ENCODE measurements at places on chromosomes 3 and 15.

GRCh38 chr3:104291437-104291851, 1075.3 kb upstream of the ALCAM start:
- no peak for DNase-seq
- H3K4me1 ChIP-seq: peaks cover 3% of the 10 kb centered on the region
- no peaks in the 10 kb centered on the region for H3K27me3 ChIP-seq
- no peaks in the 10 kb centered on the region for H3K36me3 ChIP-seq

DNA sequence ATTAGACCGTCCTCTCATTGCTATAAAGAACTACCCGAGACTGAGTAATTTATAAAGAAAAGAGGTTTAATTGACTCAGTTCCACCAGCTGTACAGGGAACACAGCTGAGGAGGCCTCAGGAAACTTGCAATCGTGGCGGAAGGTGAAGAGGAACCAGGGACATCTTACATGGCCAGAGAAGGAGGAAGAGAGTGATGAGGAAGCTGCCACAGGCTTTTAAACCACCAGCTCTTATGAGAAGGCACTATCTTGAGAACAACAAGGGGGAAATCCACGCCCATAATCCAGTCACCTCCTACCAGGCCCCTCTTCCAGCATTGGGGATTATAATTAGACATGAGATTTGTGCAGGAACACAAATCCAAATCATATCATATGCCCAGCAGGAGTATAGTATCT, 138.5 kb downstream of the ALCAM start:
- no peaks in the 10 kb centered on the region for H3K36me3 ChIP-seq
- no peaks in the 10 kb centered on the region for H3K4me1 ChIP-seq
- H3K27ac ChIP-seq: no peak overlapping the region
- DNase-seq: no peak
- no peak overlapping the region for H3K4me3 ChIP-seq

DNA sequence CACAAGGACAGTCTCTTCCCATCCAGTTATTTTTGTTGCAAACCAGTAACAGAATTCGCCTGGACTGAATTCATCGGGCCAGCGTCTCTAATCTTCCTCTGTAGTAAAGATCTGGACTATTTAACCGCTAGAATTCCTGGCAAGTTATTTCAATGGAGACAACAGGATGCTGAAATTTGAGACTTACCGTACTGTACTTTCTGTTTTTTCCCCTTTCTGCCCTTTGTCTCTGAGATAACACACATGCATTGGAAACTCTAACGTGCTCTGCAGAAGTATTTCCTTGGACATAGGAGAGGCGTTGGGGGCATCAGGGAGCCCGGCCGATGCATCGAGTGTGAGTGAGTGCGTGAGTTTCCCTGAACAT, 61.5 kb downstream of the ASB7 start:
- H3K27me3 ChIP-seq: no peaks in the 10 kb centered on the region
- H3K36me3 ChIP-seq: no peaks in the 10 kb centered on the region
- no peak for DNase-seq
- peaks cover 11% of the 10 kb centered on the region for H3K4me1 ChIP-seq

DNA sequence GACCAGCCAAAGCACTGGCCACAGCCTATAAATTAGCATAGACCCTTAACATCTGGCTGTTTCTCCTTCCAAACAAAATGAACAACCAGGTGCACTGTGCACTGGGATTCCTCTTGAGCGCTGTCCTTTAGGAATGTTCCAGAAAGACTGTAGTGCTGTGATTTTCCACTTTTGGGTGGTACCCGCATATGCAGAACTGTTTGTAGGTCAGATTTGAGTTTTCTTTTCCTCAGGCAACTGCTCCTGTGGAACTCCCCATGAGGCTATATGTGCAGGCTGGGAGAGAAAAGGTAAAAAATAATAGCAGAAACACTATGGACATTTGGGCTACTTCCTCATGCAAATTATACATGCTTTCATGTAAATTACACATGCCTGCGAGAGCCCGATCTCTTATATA, 139.1 kb downstream of the CHST2 start:
- H3K4me1 ChIP-seq: no peaks in the 10 kb centered on the region
- DNase-seq: no peak
- H3K27me3 ChIP-seq: no peaks in the 10 kb centered on the region
- no peak overlapping the region for H3K27ac ChIP-seq

GRCh38 chr15:64521726-64522164, 61.4 kb downstream of the ZNF609 start:
- H3K36me3 ChIP-seq: no peaks in the 10 kb centered on the region
- H3K4me1 ChIP-seq: peaks cover 19% of the 10 kb centered on the region
- H3K27ac ChIP-seq: no peak overlapping the region
- peak; percentile 55 for DNase-seq
- no peak overlapping the region for H3K4me3 ChIP-seq

- peak; percentile 93 for DNase-seq
- no peak overlapping the region for H3K27ac ChIP-seq
- H3K27me3 ChIP-seq: no peaks in the 10 kb centered on the region
- H3K4me1 ChIP-seq: no peaks in the 10 kb centered on the region
- H3K4me3 ChIP-seq: no peak overlapping the region
- H3K36me3 ChIP-seq: no peaks in the 10 kb centered on the region
Measured at GRCh38 chr3:106589311-106589942, 720.6 kb upstream of the CBLB start.

DNA sequence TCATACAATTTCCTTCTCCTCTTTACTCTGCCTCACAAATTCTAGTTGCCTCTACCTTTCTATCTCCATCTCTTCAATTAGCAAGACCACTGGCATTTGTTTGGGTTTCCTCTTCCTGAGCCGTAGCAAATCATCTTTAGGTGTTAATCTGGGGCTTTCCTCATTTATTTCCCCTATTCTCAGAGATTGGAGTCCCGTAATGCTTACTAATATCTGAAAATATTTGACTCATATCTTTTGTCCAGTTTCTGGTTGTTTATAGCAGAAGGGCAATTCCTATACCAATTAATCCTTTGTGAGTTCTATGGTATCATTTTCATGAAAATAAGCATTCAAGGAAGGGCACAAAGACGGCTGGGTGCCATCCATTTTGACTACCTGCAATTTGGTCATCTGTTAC, 103.7 kb downstream of the NR2E3 start:
- no peak overlapping the region for H3K27ac ChIP-seq
- no peaks in the 10 kb centered on the region for H3K4me1 ChIP-seq
- H3K4me3 ChIP-seq: no peak overlapping the region
- H3K27me3 ChIP-seq: no peaks in the 10 kb centered on the region
- peaks cover 6% of the 10 kb centered on the region for H3K36me3 ChIP-seq

- H3K27ac ChIP-seq: no peak overlapping the region
- no peaks in the 10 kb centered on the region for H3K36me3 ChIP-seq
- H3K27me3 ChIP-seq: no peaks in the 10 kb centered on the region
- peaks cover 10% of the 10 kb centered on the region for H3K4me1 ChIP-seq
- H3K4me3 ChIP-seq: no peak overlapping the region
Measured at GRCh38 chr3:56762718-56763117, 39.0 kb downstream of the ARHGEF3 start.

DNA sequence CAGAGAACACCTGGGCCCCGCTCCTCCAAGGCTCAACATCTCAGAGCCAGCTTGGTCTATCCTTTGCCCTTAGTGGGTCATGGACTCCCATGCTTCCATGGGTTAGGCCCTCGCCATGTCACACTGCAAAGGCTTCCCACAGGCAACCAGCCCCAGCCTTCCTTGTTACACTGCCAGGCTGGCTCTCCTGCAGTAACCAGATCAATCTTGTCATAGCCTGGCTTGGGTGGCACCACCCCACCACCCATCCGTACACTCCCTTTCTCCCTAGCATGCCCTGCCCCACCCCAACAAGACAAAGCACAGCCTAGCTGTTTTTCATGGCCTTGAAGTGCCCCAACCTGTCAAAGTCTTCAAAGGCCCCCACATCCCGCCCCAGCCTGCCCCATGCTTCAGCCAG, 30.5 kb downstream of the CA12 start:
- H3K4me1 ChIP-seq: peaks cover 22% of the 10 kb centered on the region
- no peak for DNase-seq
- no peak overlapping the region for H3K4me3 ChIP-seq
- H3K27me3 ChIP-seq: no peaks in the 10 kb centered on the region

DNA sequence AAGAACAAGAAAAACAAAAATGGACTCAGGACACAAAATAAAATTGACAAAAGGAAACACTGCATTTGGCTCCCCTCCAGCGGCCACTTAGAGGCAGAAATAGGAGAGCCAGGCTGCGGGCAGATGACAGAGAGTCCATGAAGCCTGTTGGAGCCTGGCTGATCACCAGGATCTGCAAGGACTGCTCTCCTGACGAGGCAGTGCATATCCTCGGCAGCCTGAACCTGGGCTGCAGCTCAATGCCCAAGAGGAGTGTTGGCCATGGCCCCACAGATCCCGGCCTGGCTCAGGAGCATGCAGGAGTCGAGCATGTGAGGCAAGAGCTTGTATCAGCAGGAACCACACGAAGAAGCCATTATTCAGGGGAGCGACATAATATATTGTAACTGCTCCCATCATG, 199.8 kb downstream of the STT3B start:
- no peak overlapping the region for H3K4me3 ChIP-seq
- no peaks in the 10 kb centered on the region for H3K27me3 ChIP-seq
- no peak for DNase-seq
- no peaks in the 10 kb centered on the region for H3K36me3 ChIP-seq
- H3K4me1 ChIP-seq: no peaks in the 10 kb centered on the region

- H3K4me3 ChIP-seq: no peak overlapping the region
- no peaks in the 10 kb centered on the region for H3K36me3 ChIP-seq
- no peaks in the 10 kb centered on the region for H3K4me1 ChIP-seq
- H3K27ac ChIP-seq: no peak overlapping the region
- DNase-seq: no peak
Measured at GRCh38 chr3:154931484-154931883, 148.6 kb upstream of the MME start.

GRCh38 chr15:82186719-82187406, 75.7 kb downstream of the EFL1 start:
- DNase-seq: no peak
- no peaks in the 10 kb centered on the region for H3K36me3 ChIP-seq
- no peak overlapping the region for H3K4me3 ChIP-seq
- no peak overlapping the region for H3K27ac ChIP-seq

- no peaks in the 10 kb centered on the region for H3K4me1 ChIP-seq
- no peaks in the 10 kb centered on the region for H3K36me3 ChIP-seq
- no peaks in the 10 kb centered on the region for H3K27me3 ChIP-seq
- H3K27ac ChIP-seq: no peak overlapping the region
- DNase-seq: no peak
Measured at GRCh38 chr15:91921843-91922198, 68.3 kb downstream of the SLCO3A1 start.

GRCh38 chr15:94584833-94585244, 353.5 kb downstream of the MCTP2 start:
- H3K27me3 ChIP-seq: no peaks in the 10 kb centered on the region
- H3K27ac ChIP-seq: no peak overlapping the region
- no peaks in the 10 kb centered on the region for H3K4me1 ChIP-seq
- H3K4me3 ChIP-seq: no peak overlapping the region

- no peaks in the 10 kb centered on the region for H3K36me3 ChIP-seq
- H3K4me3 ChIP-seq: no peak overlapping the region
- no peaks in the 10 kb centered on the region for H3K27me3 ChIP-seq
- H3K27ac ChIP-seq: no peak overlapping the region
- DNase-seq: no peak
- no peaks in the 10 kb centered on the region for H3K4me1 ChIP-seq
Measured at GRCh38 chr3:24373198-24373959, 121.3 kb downstream of the THRB start.

- H3K36me3 ChIP-seq: no peaks in the 10 kb centered on the region
- no peaks in the 10 kb centered on the region for H3K4me1 ChIP-seq
- no peaks in the 10 kb centered on the region for H3K27me3 ChIP-seq
- no peak overlapping the region for H3K4me3 ChIP-seq
Measured at GRCh38 chr3:102715030-102715697, 280.3 kb downstream of the ZPLD1 start.

DNA sequence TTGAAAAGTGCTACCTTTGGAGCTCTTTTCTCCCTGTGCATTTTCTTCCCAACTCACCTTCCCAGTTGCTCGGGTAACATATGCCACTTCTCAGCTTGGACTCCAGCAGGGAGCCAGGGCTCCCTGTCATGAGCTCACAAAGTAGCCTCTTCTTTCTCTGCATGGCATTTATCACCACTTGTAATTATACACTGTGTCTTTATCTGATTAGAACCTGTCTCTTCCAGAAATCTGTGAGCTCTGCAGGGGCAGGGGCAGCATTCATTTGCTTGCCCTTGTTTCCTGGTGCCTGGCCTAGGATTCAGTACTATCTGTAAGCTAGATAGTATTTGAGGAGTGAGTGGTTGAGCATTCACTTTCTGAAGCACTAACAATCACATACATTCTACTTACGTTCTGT, 100.9 kb downstream of the CLSTN2 start:
- no peak overlapping the region for H3K4me3 ChIP-seq
- no peaks in the 10 kb centered on the region for H3K36me3 ChIP-seq
- no peak overlapping the region for H3K27ac ChIP-seq
- no peak for DNase-seq
- no peaks in the 10 kb centered on the region for H3K27me3 ChIP-seq

GRCh38 chr3:62252438-62253157, 120.8 kb downstream of the FEZF2 start:
- no peaks in the 10 kb centered on the region for H3K4me1 ChIP-seq
- no peaks in the 10 kb centered on the region for H3K36me3 ChIP-seq
- H3K27me3 ChIP-seq: no peaks in the 10 kb centered on the region
- H3K4me3 ChIP-seq: no peak overlapping the region

GRCh38 chr15:63599401-63600000, 2.3 kb downstream of the FBXL22 start:
- H3K27ac ChIP-seq: no peak overlapping the region
- no peaks in the 10 kb centered on the region for H3K27me3 ChIP-seq
- no peaks in the 10 kb centered on the region for H3K36me3 ChIP-seq
- DNase-seq: no peak

DNA sequence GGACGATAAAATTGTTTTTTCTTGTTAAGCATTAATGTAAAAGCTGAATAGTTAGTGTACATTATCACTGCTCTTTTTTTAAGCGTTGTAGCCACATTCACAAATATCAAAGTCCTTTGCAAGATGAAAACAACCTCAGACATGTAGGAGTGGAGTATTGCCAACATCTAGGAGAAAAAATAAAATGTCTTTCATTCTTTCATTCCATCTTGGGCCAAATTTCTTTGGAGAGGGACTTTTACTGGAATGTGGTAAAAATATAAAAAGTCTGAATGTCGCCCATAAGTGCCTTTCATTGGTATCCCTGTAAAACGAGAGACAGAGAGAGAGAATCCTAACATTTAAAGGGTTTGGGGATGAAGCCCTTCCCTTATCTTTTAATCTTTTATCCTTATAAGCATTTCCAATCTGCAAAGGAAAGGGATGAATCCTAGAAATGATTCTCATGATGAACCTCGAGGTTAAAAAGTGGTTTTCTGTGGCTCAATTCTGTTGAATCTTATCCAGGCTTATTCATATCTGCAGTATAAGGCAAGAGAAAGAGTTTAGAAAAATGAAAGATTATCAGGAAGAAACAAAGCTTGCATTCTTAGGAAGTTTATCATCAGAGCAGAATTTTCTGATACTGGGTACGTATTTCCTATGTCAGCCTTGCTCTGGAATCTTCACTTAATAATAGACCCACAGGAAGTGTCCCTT, 1031.7 kb downstream of the MCTP2 start:
- no peak overlapping the region for H3K4me3 ChIP-seq
- no peaks in the 10 kb centered on the region for H3K36me3 ChIP-seq
- peaks cover 22% of the 10 kb centered on the region for H3K4me1 ChIP-seq
- H3K27ac ChIP-seq: peak overlapping the region; percentile 61

- H3K27me3 ChIP-seq: no peaks in the 10 kb centered on the region
- peak; percentile 64 for DNase-seq
- peaks cover 8% of the 10 kb centered on the region for H3K4me1 ChIP-seq
- H3K27ac ChIP-seq: peak overlapping the region; percentile 4
Measured at GRCh38 chr15:85689729-85690128, 105.0 kb downstream of the KLHL25 start.

GRCh38 chr15:50909010-50909317, 481 bp downstream of the AP4E1 start:
- H3K4me1 ChIP-seq: peaks cover 22% of the 10 kb centered on the region
- H3K27ac ChIP-seq: peak overlapping the region; percentile 85
- H3K4me3 ChIP-seq: peak overlapping the region; percentile 92

Measured in astrocyte (in vitro differentiated cells and primary cell).